ENCODE measurements at places on chromosomes 16 and 17.

DNA sequence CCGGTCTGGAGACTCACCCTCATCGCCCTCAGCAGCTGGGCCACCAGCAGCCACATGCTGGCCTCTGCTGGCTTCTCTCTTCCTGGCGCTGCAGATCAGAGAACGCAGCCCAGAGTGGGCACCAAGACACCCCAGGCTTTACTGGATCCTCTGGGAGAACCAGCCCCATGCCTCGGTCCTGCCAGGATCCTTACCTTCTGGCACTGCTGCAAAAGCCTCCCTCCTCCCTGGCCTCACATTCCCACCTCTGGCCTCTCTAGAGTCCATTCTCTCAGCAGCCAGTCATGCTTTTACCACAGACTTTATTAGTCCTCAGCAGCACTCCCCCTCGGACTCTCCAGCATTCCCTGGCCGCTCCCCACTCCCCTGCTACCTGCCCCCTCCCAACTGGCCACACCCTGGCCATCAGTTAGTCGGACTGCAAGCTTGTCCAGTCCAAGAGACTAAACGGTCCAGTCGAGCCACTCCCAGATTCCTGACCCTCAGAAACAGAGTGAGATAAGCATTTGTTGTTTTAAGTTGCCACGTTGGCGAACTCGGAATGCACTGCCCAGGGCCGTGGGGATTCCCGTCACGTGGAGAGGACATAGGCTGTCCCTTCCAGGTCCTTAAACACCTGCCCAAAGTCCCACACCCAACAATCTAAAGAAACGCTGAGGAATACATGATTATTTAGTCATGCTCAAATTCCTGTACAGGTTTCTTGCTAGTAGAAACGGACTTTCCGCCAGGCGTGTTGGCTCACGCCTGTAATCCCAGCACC is 5.9 kb upstream of the SPG7 start:
- DNase-seq, result no peak

DNA sequence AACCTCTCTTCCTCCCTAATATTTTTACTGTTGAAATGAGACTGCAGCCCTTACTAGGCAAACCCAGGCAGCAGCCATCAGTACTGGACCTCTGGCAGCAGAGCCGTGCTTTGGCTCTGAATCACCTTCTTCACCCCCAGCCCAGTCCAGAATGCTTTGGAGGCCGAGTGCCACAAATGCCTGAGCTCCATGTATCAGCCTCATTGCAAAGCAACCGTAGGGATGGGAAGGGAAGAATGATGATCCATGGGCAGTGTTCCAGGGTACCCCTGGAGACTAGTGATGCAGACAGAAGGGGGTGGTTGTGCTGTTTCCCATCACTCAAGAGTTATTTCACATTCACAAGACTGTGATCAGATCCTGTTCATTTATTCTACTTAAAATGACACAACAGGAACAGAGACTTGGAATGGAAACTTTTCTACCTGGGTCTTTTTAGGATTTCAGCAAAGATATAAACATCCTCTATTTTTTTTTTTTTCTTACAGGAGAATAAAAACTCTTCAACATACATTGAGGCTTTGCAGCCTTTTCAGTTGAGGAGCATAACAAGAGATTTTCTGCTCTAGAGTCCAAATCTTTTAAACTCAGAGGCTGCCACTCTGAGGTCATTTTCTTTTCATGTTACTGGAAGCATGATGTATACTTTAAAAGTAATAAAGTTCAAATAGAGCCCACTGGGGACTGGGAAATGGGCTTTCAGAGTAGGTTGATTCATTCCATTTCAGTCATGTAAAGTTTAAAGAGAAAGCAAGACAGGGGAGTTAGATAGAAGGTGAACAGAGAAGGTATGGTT is 138.3 kb downstream of the KCNJ2 start:
- DNase-seq, result no peak

DNA sequence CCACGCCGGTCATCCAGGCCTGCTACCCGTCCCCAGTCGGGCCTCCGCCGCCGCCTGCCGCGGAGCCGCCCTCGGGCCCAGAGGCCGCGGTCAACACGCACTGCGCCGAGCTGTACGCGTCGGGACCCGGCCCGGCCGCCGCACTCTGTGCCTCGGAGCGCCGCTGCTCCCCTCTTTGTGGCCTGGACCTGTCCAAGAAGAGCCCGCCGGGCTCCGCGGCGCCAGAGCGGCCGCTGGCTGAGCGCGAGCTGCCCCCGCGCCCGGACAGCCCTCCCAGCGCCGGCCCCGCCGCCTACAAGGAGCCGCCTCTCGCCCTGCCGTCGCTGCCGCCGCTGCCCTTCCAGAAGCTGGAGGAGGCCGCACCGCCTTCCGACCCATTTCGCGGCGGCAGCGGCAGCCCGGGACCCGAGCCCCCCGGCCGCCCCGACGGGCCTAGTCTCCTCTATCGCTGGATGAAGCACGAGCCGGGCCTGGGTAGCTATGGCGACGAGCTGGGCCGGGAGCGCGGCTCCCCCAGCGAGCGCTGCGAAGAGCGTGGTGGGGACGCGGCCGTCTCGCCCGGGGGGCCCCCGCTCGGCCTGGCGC is 2.4 kb downstream of the HIC1 start:
- DNase-seq, result no peak

DNA sequence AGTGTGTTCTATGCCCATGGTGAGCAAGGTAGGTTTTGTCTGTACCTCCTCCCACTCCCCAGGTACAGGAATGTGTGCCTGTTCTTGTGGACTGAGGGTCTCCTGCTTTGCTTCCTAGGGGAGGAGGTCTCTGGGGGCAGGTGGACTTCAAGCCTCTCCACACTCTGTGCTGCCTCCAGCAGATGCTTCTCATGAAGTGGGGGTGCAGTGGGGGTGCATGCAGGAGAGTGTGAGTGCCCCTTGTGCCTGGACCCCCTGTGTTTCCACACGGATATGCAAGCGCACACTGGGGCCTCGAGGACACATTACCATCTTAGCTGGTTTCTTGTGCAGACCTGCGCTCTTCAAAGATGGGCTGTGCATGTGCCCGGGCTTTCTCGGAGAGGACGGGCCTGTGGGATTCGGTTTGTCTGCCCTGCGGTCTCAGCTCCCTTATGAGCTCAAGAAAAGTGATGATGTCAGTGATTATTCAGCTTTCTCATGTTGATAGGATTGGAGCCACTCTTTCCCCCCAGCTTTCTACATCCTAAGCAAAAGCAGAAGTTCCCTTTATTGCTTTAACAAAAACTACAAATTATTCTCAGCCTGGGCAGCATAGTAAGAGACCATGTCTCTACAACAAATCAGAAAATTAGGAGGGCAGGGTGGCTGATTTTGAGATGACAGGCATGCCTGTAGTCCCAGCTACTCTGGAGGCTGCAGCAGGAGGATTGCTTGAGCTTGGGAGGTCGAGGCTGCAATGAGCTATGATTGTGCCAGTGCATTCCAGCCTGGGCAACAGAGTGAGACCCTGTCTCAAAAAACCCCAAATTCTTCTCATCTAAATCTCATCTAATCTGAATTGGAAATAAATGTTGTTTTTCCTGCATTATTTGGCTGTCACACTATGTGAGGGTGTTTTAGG is 86.8 kb downstream of the RPTOR start:
- no peak for DNase-seq

GRCh38 chr16:67398546-67399217 is 5.4 kb upstream of the TPPP3 start:
- DNase-seq, result no peak

- no peak for DNase-seq
Measured at GRCh38 chr16:873889-874288, 73.4 kb upstream of the GNG13 start.

GRCh38 chr16:69595127-69596036 is 29.6 kb downstream of the NFAT5 start:
- no peak for DNase-seq

DNA sequence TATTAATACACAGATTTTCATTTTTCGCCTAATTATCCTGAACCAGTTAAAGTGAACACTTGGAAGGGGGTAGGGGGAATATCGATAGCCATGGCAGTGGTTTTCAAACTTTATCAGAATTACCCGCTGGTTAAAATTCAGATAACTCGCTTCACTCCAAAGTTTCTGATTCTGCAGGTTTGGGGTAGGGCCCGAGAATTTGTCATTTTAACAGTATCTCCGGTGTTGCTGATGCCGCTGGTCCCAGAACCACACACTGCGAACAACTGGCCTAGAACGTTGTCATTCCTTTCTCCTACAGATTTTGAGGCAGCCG is 313 bp upstream of the NSRP1 start:
- DNase-seq, result no peak

- no peak for DNase-seq
Measured at GRCh38 chr17:75397217-75397616, 8.3 kb downstream of the GRB2 start.

DNA sequence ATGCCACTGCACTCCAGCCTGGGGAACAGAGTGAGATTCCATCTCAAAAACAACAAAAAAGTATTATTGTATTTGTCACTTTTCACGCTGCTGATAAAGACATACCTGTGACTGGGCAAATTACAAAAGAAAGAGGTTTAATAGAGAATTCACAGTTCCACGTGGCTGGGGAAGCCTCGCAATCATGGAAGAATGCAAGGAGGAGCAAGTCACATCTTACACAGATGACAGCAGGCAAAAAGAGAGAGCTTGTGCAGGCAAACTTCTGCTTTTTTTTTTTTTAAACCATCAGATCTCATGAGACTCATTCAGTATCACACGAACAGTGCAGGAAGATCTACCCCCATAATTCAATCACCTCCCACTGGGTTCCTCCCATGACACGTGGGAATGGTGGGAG is 41.5 kb upstream of the ETV4 start:
- no peak for DNase-seq

GRCh38 chr17:43615330-43616028 is 46.2 kb downstream of the MEOX1 start:
- DNase-seq, result no peak

DNA sequence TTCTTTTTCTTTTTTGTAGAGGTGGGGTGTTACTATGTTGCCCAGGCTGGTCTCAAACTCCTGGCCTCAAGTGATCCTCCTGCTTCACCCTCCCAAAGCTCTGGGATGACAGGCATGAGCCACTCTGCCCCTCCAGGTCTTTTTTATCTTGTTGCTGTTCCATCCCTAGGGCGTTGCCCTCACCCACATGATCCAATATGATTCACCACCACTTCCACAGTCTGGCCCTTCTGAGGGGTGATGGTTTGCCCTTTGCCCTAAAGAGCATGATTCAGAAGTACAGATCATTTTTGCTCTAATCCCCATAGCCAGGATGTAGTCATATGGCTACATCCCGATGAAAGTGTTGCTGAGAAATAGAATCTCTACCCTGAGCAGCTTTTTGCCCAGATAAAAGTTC is 18.8 kb downstream of the STX4 start:
- DNase-seq, result no peak

DNA sequence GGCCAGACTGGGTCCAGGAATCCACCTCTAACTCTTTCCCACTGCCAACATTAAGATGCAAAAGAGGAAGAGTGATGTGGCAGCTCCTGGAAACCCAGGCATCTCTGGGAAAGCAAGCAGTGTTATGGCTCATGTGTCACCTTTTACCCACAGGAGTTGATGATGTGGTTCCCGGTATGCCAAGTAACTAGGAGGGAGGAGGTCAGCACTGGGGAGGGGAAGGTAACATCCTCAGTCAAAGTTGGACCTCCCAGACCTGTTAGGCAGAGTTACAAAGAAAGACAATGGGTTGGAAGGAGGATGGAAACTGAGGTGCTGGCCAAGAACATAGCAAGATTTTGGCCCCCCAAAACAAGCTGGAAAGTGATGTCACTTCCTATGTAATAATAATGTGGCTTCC is 11.4 kb downstream of the KRABD2 start:
- DNase-seq, result no peak

GRCh38 chr17:56681561-56682266 is 88.2 kb downstream of the NOG start:
- no peak for DNase-seq

DNA sequence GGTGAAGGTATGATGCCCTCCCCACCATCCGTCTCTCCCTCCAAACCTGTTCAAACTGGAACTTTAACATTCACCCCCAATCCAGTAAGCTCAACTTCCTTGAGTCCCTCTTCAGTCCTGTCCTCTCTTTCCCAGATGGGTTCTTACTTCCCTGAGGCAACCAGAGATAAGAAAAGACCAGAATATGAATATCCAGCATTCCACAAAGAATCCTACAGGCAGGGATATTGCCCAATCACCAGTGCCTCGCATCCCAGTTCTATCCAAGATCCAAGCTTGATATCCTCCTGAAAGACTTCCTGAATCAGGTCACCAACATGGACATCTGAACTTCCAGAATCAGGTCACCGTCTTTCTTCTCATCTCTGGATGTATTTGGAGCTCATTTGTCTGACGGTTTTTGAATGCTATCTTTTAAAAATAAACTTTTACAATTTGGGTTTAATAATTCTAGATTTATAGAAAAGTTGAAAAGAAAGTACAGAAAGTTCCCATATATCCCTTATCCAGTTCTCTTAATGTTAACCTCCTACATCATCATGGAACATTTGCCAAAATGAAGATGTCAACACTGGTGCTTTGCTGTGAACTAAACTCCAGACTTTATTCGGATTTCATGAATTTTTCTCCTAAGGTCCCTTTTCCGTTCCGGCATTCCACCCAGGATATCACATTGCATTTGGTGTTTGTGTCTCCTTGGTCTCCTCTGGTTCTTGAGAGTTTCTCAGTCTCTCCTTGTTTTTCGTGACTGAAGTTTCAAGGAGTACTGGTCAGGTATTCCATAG is 13.7 kb upstream of the COL1A1 start:
- DNase-seq, result no peak

- DNase-seq, result no peak
Measured at GRCh38 chr16:58211245-58211644, 13.3 kb upstream of the CSNK2A2 start.

DNA sequence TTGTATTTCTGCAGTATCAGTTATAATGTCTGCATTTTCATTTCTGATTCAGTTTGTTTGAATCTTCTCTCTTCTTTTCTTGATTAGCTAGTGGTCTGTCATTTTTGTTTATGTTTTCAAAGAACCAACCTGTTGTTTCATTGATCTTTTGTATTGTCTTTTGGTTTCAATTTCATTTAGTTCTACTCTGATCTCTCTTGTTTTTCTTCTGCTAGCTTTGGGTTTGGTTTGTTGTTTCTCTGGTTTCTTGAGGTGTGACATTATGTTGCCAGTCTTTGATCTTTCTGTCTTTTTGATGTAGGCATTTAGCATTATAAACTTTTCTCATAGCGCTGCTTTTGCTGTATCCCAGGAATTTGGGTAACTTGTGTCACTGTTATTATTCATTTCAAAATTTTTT is 107.2 kb downstream of the PHKB start:
- DNase-seq, result no peak

GRCh38 chr17:72491102-72491501 is 370.3 kb downstream of the SOX9 start:
- DNase-seq, result no peak

GRCh38 chr17:64783556-64784352 is 121.6 kb upstream of the SMURF2 start:
- DNase-seq, result no peak

- no peak for DNase-seq
Measured at GRCh38 chr17:70621566-70621965, 452.2 kb downstream of the KCNJ2 start.

DNA sequence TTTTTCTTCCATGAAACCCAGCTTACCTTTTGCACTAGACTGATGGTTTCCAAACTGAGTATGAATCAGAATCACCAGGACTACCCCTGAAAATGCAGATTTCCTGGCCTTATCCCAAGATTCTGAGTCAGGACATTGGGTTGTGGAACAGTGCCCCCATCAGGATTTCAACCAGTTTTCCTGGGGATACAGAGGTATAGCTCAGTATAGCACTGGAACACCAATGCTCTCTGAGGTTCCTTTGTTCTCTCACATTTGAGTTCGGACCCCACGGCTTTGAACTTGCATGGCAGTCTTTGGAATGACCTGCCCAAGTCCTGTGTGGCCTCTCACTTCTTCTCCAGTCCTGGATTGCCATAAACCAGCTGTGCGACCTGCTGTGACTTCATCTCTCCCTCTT is 12.8 kb upstream of the CCL8 start:
- DNase-seq, result no peak

GRCh38 chr17:15260376-15261257 is 4.5 kb downstream of the PMP22 start:
- DNase-seq, result peak; percentile 89
